ENCODE measurements at places on chromosomes 13 and 19.

- no peak for DNase-seq
Measured at GRCh38 chr13:42380420-42381164, 108.6 kb downstream of the AKAP11 start.

- DNase-seq = no peak
Measured at GRCh38 chr13:83204886-83205285, 677.4 kb downstream of the SLITRK1 start.

DNA sequence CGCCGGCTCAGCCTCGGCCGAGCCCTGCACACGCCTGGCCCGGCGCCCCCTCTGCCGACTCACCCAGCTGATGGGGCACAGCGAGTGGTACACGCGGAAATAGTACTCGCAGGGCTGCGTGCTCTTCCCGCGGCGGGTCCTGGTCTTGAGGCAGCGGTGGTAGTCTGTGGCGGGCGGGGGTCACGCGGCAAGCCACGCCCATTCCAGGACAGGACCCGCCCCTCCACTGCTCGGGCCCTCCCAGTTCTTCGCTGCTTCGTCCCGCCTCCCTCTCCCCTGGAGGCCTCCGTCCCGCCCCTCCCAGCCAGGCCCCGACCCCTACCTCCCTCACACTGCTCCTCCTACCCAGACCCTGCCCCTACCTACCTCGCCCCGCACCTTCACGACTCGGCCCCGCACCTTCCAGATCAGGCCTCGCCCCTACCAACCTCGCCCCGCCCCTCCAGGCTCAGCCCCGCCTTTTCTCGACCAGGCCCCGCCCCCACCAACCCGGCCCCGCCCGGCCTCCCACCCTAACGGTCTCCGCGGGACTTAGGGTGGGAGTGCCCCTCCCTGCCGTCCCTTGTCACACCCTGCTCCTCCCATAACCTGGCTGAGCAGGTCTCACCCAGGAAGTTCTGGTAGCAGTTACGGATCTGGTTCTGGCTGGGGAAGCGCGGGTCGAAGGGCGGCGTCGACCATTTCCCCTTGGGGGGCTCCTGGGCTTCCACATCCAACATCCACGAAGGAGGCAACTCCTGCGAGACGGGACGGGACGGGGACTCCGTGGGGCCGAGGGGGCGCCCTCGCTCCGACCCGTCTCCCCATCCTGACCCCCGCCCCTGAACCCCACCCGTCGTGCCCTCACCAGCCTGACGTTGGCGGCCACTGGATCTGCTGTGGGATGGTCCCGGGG, 469 bp downstream of the COX6B2 start:
- no peak for DNase-seq

GRCh38 chr19:11373166-11373884, 1.1 kb upstream of the SWSAP1 start:
- DNase-seq = no peak

DNA sequence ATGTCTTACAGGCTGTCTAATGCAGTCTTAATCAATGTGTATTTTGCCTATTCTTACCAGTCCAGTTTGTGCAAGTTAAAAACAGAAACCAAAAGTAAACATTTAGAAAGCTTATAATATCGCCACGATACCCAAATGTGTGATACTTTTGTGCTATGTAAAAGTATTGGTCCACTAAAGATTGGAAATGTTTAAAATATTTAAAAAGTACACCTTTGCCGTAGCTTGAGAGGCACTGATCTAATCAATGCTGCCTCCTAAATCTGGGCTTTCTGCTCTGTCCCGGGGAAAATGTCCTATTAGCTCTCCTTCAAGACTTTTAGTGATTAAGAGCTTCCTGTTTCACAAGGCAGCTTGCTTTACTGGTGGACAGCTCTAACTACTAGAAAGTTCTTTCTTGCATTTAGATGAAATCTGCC, 64.7 kb downstream of the DNAJC15 start:
- no peak for DNase-seq

GRCh38 chr13:94705081-94706030, 7.0 kb downstream of the SOX21 start:
- DNase-seq = no peak

- DNase-seq = no peak
Measured at GRCh38 chr19:17860331-17860992, 752 bp downstream of the RPL18A start.

GRCh38 chr13:97321616-97322321, 99.6 kb downstream of the MBNL2 start:
- no peak for DNase-seq

DNA sequence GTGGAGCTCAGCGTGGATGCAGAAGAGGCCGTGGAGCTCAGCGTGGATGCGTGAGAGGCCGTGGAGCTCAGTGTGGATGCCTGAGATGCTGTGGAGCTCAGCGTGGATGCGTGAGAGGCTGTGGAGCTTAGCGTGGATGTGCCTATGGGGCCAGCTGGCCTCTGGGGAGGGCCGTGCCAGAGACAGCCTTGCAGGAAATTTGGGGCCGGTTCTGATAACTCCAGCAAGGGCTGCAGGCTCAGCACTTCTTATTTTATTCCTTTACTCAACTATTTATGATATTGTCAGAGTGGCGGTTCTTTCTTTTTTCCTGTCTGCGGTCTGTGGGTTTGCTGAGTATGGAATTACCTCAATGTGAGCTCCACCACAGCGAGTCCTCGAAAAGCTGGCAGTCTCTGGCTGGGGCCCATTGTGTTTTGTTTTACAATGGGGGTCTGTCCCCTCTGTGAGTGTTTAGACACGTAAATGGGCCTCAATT, 17.8 kb upstream of the TMEM255B start:
- no peak for DNase-seq

- no peak for DNase-seq
Measured at GRCh38 chr13:43300865-43301264, 277.5 kb downstream of the DNAJC15 start.

DNA sequence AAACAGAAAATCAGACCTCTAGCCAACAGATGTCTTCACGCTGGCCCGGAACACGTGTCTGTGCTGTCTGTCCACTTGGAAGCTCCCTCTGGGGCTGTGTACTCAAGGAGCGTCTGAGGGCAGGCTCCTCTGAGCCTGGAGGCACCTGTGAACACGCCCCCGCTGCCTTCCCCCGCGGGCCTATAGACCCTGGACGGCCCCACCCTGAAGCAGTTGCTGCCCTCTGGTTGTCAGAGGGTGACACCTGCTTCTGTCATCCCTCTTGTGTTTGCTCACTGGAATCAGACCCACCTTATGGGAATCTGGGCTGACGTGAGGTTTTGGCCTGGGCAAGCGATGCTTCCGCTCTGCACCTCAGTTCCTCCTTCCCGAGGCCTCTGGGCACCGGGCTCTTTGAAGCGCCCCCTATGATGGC, 19.2 kb downstream of the EPN1 start:
- no peak for DNase-seq

DNA sequence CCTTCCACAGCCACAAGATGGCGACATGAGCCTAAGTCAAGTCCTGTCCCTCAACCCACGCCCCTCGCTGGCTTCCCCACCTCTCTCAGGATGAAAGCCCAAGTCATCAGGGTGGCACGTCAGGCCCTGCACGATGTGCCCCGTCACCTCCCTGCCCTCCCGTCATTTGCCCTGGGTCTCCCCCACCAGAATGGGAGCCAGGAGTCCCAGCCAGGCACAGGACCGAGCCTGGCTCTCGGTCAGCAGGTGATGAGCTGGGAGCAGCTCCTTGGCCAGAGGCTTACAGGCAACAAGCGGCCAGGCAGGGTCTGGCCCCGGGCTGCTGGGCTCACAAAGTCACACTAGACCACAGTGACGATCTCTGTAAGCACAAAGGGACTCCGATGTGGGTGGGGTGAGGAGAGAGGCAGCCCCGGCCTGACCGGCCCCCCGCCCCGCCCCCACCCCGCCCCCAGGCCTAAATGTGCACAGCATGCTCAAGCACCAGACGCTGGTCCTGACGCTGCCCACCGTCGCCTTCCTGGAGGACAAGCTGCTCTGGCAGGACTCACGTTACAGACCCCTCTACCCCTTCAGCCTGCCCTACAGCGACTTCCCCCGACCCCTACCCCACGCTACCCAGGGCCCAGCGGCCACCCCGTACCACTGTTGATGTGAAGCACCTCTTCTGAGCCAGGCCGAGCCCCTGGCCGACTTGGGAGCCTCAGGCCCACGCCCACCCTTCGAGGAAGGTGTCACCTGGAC, 7.3 kb downstream of the MRPL4 start:
- DNase-seq = no peak

- no peak for DNase-seq
Measured at GRCh38 chr13:50244355-50244712, 229.1 kb downstream of the KCNRG start.

GRCh38 chr13:59686798-59687394, 476.8 kb downstream of the DIAPH3 start:
- no peak for DNase-seq

- DNase-seq = no peak
Measured at GRCh38 chr19:33677745-33678426, 56.1 kb downstream of the CHST8 start.

DNA sequence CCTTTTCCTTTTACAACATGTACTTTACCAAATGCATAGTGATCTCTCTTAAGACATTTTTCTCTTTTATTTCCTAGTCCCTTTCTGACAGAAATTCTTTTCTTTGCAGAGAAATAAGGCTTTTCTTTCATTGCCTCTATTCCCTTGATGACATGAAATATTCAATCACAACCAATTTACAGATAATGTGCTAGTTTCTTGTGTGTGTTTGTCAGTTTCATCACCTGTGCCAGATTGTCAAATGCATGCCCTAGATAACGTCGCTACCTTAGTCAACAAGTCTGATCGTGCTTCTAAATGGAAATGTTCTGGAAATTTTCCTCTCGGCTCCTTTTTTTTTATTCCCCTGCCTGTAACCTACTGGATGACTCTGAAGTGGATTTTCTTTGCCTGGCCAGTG, 478.1 kb downstream of the KLF5 start:
- no peak for DNase-seq

- no peak for DNase-seq
Measured at GRCh38 chr13:69094485-69094884, 1013.1 kb upstream of the ATXN8OS start.

- DNase-seq = peak; percentile 48
Measured at GRCh38 chr19:48646001-48646721, at the start of gene CA11. TSS of gene CA11 (minus strand) at chr19:48646187. CDS start at chr19:48645632, 555 bp downstream.

DNA sequence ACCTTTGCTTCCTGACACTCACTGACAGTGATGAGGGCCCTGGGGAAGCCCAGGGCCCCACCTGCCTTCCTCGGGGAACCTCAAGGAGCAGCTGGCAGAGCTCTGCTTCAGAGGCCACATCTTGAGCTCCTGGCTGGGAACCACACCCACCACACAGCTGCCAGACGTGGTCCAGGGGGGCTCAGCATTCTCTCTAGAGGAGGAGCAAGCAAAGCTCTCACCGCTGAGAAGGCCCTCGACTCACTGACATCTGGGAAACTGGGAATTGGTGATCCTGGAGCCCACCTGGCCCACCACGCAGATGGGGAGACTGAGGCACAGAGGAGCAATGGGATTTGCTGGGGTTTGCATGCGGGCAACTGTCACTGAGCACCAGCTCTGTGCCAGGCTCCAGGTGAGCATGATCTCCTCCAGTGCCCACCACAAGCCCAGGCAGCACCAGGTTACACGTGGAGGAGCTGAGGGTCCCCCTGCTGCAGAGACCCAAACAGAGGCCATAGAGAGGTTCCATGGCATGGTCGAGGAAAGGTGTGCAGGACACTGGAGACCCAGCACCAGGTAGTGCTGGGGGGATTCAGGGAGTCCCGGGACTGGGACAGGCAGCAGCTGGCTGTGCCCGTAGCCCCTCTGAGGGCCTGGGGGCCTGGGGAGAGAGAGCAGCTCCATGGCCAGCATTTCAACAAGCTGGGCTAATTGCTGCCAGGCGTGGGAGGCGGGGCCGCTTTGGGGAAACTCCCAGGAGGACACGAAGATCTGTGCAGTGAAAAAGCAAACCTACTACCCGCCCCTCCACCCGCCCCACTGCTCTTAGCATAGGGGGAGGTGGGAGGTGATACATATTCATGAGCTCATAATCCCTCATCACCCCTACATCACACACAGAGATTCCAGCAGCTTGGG, 33.4 kb downstream of the PEPD start:
- no peak for DNase-seq

DNA sequence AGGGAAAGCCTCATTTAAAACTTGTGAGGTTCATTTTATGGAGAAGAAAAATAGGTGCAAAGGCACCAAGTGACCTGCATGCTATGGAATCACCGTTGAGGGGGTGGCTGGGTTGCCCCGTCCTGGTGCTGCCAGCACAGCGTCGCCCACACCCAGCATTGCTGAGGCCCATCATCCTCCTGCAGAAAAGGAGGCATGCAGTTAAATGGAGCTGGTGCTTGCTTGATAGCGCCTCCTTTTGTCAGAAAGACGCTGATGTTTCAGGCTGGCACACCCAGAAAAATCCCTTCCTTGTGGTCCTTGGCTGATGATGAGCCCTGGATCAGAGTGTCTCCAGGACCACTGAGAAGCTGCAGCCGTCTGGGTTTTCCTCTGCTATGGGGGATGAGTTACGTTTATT, 36.9 kb downstream of the DHRS12 start:
- DNase-seq = no peak

- DNase-seq = no peak
Measured at GRCh38 chr19:1063909-1064660, 2.9 kb upstream of the ARHGAP45 start.

- DNase-seq = no peak
Measured at GRCh38 chr13:27004866-27005265, 166.7 kb downstream of the USP12 start.

- DNase-seq = no peak
Measured at GRCh38 chr19:8576273-8576993, 809 bp downstream of the MYO1F start.

DNA sequence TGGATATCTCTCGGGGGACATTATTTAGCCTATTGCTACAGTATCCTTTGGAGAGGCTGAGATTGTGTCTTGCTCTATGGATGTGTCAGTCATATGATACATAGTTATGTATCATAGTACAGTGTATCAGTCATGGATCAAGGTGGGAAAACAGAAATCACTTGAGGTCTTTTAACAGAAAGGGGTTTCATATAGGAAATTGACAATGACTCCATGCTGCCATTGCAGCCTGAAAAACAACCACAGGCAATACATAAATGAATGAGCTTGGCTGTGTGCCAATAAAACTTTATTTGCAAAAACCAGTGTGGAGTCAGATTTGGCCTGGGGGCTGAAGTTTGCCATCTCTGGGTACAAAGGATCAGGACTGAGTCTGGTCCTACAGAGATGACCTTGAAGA, 35.4 kb downstream of the COLGALT1 start:
- no peak for DNase-seq

- DNase-seq = no peak
Measured at GRCh38 chr13:80718970-80719369, 378.0 kb upstream of the SPRY2 start.

DNA sequence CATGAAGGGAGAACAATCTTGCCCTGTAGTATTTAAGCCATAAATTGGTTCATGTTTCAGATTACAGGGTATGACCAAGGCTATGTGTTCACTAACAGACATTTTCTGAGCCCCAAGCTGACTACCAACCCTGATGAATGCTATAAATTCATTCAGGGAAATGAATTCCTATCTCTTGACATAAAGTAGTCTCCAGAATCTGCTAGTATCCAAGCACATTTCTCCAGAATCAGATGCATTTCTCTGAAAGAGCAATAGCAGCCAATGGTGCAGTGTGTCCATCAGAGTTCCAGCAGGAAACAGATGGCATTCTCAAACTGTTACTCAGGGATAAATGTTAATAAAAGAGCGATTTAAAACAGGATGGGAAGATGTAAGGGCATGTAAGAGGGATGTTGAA, 226.4 kb downstream of the COG6 start:
- no peak for DNase-seq

- no peak for DNase-seq
Measured at GRCh38 chr19:39372047-39372802, 18.7 kb downstream of the PAF1 start.

Data from GOT3 (cell line).